AG09319 (cell line): ENCODE measurements at places on chromosomes 3 and 15.

DNA sequence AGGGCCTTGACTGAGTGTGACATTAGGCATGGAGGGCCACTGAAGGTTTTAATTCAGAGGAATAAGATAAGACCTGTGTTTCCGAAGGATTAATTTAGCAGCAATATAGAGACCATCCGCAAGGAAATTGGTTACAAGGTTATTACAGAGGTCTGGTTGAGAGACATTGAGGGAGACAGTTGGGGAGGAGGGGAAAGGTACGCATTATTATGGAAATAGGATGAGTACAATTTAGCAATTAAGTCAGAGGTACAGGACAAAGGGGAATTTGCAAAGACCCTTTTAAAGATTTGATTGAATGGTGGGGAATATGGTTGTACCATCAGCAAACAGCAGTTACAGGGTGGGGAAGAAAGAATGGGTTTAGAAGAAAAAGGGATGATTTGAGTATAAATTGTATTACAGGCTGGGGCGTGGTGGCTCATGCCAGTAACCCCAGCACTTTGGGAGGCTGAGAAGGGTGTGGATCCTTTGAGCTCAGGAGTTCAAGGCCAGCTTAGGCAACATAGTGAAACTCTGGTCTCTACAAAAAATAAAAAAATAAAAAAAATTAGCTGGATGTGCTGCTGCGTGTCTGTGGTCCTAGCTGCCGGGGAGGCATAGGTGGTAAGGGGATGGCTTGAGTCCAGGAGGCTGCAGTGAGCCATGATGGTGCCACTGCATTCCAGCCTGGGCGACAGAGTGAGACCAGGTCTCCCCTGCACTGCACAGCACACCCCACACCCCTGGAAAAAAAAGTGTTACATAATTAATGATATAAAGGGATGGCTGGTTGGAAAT, 11.3 kb downstream of the ARL8B start:
- no peak for DNase-seq

DNA sequence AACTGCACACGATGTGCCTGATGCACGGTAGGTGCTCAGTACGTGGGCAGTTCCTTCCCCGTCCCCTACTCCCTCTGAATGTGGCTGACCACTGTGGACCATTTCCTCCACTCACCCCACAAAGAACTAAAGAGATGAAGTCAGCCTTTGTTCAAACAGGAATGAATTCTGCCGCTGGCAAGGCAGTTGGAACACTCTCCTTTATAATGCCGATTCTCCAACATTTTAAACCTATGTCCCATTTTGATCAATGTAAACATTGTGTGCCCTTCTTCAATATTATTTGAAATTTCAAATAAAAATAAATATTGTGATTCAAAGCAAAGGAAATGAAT, 57.5 kb upstream of the MEF2A start:
- DNase-seq: no peak

GRCh38 chr3:9169956-9170850, 79.2 kb downstream of the SRGAP3 start:
- no peak for DNase-seq

DNA sequence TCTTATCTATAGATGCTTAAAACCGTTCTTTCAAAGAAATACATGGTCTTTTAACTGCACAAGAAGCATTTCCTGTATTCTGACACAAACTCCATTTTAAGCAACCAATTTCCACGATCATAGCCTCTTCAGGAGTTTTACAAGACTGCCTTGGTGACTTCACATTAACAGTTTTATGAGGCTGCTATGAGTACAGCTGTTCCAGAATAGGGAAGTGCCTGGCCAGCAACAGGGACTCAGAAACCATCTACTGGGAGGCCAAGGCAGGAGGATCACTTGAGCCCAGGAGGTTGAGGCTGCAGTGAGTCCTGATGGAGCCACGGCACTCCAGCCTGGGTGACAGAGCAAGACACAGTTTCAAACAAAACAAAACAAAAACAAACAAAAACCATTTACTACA, 78.4 kb downstream of the B3GNT5 start:
- no peak for DNase-seq
